Thyroid gland (tissue), 4 donors: ENCODE measurements at places on chromosomes 5 and 9.

DNA sequence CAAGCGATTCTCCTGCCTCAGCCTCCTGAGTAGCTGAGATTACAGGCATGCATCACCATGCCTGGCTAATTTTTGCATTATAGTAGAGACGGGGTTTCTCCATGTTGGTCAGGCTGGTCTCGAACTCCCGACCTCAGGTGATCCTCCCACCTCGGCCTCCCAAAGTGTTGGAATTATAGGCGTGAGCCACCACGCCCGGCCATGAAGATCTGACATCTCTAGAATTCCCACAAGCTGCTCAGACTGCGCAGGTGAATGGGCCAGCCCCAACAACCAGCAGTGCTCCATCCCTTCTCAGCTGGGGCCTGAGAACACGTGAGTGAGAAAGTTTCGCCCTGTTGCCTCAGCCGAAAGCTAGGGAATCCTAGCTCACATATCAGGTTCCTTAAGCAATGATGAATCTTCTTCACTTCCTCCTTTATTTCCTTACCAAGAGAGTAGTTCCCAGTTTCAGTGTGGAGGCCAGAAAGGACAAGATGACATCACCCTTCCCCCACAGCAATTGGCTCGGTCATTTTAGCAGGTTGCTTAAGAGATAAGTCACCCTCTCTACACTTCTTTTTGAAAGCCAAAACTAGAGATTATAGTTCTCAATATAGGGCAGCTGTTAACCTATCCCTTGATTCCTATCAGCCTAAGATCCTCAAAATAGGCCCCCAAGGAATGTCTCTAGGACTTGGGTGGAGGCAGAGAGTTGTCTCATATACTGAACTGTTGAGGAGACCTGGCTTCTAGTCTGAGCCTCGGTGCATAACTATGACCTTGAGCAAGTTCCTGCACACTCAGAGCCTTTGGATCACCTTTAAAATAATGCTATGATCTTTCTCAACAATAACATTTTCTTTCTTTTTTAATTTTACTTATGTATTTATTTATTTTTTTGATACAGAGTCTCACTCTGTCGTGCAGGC is 23.9 kb upstream of the PPP2CA start:
- DNase-seq = no peak

GRCh38 chr5:118243613-118244012 is 744.7 kb downstream of the DTWD2 start:
- no peak for DNase-seq

GRCh38 chr5:158305861-158306260 is 446.9 kb upstream of the CLINT1 start:
- no peak for DNase-seq

GRCh38 chr9:114303977-114304376 is 18.9 kb upstream of the ORM1 start:
- no peak for DNase-seq

DNA sequence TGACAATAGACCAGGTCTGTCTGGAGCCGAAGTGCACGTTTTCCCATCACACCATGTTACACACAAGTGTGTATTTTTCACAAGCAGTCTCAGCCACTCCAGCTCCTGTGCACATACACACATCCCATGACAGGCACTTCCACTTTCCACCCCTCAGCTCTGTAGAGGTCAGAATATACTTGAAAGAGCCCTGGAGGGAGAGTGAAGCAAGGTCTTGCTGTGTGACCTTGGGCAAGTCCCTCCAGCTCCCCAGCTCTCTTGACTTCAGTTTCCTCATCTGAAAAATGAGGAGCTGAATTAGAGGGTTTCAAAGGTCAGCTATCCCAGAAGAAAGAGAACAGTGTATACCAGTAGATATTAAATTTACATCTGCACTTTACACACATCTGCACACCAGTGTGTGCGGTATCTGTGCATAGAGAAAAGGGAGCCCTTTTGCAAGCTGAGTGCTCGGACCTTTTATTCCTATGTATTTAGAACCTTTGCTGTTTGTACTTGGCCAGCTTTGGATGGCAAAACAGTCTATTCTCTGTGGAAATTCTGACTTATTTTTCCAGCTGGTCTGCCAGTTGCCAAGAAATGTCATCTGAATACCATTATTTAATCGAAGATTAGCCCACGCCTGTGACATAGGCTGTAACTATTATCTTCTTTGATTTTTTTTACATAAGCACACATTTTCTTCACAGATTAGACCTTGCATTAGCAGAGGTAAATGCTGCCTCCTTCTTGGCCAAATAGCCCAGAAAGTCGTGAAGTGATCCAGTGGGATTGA is 528.0 kb downstream of the BNC2 start:
- no peak for DNase-seq

DNA sequence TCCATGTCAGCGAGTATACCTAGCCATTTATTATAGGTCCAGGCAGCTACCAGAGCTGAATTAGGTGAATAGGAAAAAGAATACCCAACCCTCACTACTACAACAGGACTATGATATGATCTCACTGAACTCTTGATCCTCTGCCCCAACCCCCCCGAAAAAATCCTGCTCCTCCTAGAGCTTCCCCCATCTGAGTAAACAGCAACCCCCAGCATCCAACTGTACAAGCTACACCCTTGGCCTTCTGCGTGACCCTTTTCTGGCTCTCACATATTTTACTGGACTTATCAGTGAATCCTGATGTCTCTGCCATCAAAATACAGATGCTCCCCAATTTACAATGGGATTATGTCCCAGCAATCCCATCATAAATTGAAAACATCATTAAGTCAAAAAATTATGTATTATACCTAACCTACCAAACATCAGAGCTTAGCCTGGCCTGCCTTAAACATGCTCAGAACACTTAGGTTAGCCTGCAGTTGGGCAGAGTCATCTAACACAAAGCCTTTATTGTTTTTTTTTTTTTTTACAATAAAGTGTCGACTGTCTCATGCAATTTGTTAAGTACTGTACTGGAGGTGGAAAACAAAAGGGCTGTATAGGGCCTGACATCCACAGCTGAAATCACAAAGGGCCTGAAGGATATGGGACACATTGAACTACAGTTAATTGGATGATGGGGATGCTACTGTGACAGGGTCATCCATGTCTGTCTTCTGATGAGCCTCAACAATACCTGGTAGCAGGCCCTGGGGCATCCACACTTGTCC is 128.9 kb upstream of the ERCC6L2 start:
- DNase-seq = no peak

- no peak for DNase-seq
Measured at GRCh38 chr5:97163360-97163764, 19.7 kb downstream of the RIOK2 start.

DNA sequence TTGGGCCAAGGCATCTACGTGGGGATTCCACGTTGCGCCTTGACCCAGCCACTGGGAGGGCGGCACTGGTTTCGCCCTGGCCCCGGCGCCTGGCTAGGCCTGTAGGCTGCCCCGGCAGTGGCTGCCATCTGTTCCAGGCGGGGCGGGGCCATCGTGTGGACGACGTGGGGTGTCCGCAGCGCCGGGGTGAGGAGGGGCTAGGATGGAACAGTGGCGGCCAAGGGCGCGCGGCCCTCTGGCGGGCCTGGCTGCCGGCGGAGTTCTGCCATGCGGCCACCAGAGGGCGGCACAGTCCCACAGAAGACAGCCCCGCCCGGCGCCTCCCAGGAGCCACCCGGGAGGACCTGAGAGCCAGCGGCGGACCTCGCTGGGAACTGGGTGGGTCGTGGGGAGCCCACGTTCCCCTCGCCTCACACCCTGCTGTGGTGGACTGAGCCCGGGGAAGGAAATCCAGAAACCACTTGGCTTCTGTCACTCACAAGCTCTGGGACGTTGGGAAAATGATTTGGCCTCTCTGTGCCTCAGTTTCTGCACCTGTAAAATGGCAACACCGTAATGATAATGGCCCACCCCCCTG is 22.6 kb upstream of the RAPGEF1 start:
- peak; percentile 73 for DNase-seq

DNA sequence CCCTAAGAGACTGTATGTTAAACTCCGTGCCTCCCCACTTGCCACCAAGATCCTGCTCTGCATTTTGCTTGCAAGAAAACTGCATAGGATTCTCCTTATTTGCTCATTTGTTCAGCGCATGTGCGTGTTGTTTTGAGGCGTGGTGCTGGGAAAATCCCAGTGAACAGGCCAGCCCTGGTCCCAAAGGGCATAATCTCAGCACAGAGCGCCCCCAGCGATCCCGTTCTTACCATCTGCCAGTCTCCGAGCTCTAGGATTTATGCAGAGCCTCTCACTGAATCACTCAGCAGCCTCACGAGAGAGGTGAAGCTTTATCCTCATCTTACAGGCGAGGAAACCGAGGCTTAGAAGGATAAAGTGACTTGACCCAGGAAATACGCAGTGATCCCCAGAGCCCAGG is 11.5 kb downstream of the PRRX2 start:
- DNase-seq = no peak

DNA sequence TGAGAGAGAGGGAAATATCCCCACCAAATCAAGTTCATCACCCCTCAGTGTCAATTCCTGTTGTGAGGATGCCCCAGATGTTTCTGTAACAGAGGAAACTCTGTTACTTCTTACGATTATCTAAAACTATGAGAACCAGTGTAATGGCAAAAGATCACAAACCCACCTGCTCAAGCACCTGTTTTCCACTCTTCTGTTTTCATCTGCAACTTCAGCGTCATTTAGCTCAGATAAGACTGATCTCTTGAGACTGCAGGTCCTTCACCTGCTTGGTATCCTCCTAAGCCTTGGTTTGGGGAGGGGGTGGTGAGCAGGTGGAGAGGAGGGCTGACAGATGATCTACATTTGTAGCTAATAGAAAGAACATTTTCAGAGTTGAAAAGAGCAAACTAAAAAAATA is 229.3 kb downstream of the SLF1 start:
- no peak for DNase-seq

DNA sequence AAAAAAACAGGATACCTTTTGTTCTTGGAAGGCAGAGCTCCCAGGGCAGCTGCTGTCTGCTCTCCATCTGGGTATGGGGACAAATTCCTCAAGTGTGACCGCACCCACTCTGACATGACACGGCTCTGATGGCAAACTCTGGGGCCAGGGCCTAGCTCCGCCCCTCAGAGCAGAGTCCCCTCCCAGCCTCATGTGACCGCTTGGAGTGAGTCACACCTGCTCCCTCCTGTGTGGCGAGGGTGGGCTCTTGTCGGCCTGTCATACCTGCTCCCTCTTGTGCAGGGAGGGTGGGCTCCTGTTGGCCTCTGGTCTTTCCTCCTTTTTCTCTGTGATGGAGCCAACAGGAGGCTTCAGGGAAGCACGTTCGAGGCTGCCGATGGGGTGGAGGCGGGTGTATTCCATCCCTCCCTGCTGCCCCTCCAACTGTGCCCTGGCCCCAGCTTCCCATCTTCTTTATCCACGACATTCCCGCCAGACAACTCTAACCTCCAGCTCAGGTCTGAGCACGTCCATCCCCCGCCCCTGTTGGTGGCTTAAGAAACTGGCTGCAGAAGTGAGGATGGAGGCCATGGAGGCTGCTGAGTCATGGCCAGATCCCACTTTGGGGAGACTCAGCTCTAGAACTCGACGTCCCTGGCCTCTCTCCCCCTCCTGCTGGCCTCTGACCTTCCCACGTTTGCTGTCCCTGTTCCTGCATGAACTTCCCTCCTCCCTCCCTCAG is 65.3 kb downstream of the OLFM1 start:
- no peak for DNase-seq

DNA sequence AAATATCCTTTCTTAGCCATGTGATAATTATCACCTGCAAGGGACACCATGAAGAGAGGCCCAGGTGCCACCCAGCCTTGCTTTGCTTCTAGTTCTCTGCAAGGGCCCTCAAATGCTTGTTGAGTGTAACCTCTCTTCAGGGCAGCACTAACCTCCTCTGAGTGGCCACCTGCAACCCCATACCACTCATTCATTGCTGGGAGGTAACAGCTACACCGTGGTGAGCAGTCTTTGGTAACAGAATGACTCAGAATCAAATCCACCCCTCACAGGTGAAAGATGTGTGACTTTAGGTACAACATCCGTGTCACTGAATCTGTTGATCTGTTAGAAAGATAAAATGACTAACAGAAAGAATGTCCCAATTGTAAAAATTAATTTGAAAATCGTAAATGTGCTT is 365.1 kb upstream of the TRPC7 start:
- DNase-seq = peak; percentile 61

- no peak for DNase-seq
Measured at GRCh38 chr5:39100851-39101396, 26.7 kb upstream of the RICTOR start.

DNA sequence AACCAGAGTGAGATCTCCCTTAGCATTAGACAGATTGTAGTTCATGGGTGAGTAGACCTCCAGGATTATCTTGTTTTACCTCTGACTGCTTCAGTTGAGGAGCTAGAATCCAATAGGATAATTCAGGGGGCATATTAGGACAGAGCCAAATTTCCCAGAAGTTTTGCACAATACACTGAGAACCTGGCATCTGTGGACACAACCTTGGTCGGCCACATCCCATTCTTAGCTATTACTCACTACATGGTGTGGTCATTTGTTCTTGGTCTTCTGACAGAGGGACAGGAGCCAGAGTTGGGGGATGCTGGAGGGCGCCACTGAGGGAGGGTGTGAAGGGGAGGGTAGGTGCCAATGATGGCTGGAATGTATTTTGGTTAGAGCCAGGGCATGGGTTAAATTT is 66.6 kb downstream of the NPR3 start:
- DNase-seq = no peak

DNA sequence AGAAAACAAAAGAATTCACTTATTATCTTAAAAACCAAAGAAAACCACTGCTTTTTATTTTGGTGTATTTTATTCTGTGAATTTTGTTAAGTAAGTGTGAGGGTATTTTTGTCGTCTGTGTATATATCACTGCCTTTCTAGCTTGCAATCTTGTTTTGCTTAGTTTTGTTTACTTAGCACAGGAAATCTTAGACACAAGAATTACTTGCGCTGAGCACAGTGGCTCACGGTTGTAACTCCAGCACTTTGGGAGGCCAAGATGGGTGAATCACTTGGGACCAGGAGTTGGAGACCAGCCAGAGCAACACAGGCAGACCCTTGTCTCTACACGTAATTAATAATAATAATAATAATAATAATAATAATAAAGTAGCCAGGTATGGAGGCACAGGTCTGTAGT is 230.3 kb downstream of the PAPPA start:
- DNase-seq = peak; percentile 40

DNA sequence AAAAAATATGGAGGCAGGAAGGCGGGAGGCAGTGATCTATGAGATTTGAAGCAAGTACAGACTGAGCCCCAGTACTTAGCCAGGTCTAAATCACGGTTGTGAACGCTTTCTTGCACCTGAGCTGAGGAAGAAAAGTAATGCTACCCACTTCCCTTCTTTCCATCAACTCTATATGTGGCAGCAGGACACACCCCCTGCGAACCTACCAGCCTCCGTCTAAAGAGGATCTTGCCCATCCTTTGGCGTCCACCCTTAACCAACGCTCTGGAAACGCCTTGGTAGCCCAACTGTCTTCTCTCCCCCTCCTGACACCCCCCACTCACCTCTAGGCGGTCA is 545 bp downstream of the HMGCS1 start:
- DNase-seq = no peak
